Glutamatergic neuron (in vitro differentiated cells): ENCODE measurements at places on chromosomes 11 and 22. TPM values are rescaled to one million over a fixed set of nuclear protein-coding genes. Genes with fewer than 3 reads are reported as not detected.

Gene MRGPRF
- total RNA-seq = 1.0 TPM

Gene DERL3
- total RNA-seq = 1.2 TPM

Gene FGF19
- total RNA-seq = 5.1 TPM

Gene CALCA
- total RNA-seq = not detected

Gene YWHAH
- total RNA-seq = 250 TPM

Gene BRSK2
- 207 TPM for total RNA-seq

Gene PARVA
- 15.0 TPM for total RNA-seq

Gene OR51I1
- not detected for total RNA-seq

Gene CDC42BPG
- total RNA-seq = 2.3 TPM

Gene APOA5
- not detected for total RNA-seq

Gene KRTAP5-9
- 0.76 TPM for total RNA-seq

Gene LINC01488
- total RNA-seq = not detected

Gene OR56B4
- not detected for total RNA-seq

Gene PGM2L1
- total RNA-seq = 97.2 TPM

Gene FZD4
- 2.0 TPM for total RNA-seq

Gene P2RX6
- total RNA-seq = 1.5 TPM

Gene OR56A1
- 0.15 TPM for total RNA-seq

Gene CCDC73
- total RNA-seq = not detected

Gene SNAP29
- 22.9 TPM for total RNA-seq

Gene ASPHD2
- total RNA-seq = 19.0 TPM

Gene APOA4
- not detected for total RNA-seq

Gene CFAP300
- 1.4 TPM for total RNA-seq

Gene SCO2
- 4.8 TPM for total RNA-seq
